ENCODE measurements at places on chromosomes 3 and 15.

- no peaks in the 10 kb centered on the region for H3K27me3 ChIP-seq
- no peak overlapping the region for H3K27ac ChIP-seq
- peaks cover 27% of the 10 kb centered on the region for H3K36me3 ChIP-seq
- H3K4me1 ChIP-seq, result peaks cover 13% of the 10 kb centered on the region
Measured at GRCh38 chr3:45606003-45606402, 11.5 kb downstream of the LIMD1 start.

DNA sequence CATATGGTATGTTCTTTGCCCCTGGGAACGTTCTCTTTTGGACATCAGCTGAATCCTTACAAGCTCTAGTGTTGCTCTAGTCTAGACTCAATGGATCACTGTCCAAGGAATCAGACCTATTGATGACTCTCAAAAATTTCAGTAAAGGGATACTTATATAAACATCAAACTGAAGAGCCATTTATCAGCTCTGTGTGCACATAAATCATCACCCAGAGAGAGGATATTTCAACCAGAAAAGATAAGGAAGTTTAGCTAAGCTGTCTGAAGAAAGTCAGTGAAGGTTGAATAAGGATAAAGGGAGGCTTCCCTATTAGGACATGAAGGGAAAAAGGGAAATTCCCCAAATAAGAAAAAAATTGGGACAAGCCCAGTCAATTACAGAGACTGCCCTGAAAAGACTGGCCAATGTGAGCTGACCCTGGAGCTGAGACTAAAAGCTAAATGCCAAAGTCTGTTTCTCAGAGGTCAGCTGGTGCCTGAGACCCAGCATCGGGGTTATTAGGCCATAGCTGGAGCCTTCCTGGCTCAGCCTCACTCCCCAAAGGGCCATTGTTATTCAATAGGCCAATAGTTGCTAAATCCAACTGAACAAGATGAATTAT, 424.1 kb upstream of the THBS1 start:
- no peaks in the 10 kb centered on the region for H3K4me1 ChIP-seq
- DNase-seq, result no peak
- no peaks in the 10 kb centered on the region for H3K36me3 ChIP-seq

- H3K36me3 ChIP-seq, result no peaks in the 10 kb centered on the region
- peaks cover 4% of the 10 kb centered on the region for H3K27me3 ChIP-seq
- H3K4me3 ChIP-seq, result no peak overlapping the region
- no peak overlapping the region for H3K27ac ChIP-seq
Measured at GRCh38 chr15:81813215-81813614, 232.6 kb downstream of the MEX3B start.

DNA sequence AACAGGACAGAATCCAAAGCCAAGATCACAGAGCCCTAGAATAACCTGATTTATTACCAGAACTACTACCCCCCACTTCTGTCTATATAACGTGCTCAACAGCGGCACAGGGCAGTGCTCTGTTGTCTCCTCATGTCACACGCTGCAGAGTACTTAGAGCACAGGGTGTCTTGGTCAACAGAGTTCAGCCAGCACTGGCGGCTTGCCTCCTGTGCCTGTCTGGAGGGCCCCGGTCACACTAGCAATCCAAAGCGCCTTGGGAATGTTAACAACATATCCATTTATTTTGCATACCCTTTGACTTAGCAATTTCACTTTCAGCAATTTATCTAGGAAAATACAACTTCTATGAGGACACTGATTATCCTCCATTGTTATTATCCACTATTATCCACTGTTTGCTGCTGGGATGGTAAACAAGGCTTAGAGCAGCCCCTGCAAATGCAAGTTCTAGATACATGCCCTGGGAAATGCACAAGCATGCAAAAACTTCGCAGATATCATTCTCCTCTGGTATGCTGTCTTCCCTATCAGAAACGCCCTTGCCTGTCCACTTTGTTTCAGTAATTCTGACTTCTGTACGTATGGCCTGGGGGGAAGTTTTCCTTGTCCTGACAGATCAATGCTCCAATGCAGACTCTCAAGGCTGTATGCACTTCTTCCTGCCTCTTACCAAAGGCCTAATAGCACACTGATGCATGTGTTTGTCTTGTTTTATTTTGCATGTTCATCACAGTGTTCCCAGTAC, 86.2 kb upstream of the OCA2 start:
- peaks cover 29% of the 10 kb centered on the region for H3K36me3 ChIP-seq
- no peak overlapping the region for H3K27ac ChIP-seq
- no peaks in the 10 kb centered on the region for H3K4me1 ChIP-seq
- DNase-seq, result no peak
- H3K4me3 ChIP-seq, result no peak overlapping the region

- DNase-seq, result no peak
- no peaks in the 10 kb centered on the region for H3K4me1 ChIP-seq
- peaks cover 41% of the 10 kb centered on the region for H3K36me3 ChIP-seq
- H3K4me3 ChIP-seq, result no peak overlapping the region
- no peaks in the 10 kb centered on the region for H3K27me3 ChIP-seq
Measured at GRCh38 chr3:149023951-149024350, 32.6 kb downstream of the GYG1 start.

GRCh38 chr3:9659849-9660248, 10.5 kb downstream of the MTMR14 start:
- H3K4me1 ChIP-seq, result peaks cover 4% of the 10 kb centered on the region
- H3K36me3 ChIP-seq, result peaks cover 78% of the 10 kb centered on the region
- no peaks in the 10 kb centered on the region for H3K27me3 ChIP-seq
